ENCODE measurements at places on chromosomes 7 and 10. TPM values are rescaled to one million over a fixed set of nuclear protein-coding genes. Genes with fewer than 3 reads are reported as not detected.
A peak's percentile ranks its signal among the peaks of the same experiment; 100 is the strongest.

DNA sequence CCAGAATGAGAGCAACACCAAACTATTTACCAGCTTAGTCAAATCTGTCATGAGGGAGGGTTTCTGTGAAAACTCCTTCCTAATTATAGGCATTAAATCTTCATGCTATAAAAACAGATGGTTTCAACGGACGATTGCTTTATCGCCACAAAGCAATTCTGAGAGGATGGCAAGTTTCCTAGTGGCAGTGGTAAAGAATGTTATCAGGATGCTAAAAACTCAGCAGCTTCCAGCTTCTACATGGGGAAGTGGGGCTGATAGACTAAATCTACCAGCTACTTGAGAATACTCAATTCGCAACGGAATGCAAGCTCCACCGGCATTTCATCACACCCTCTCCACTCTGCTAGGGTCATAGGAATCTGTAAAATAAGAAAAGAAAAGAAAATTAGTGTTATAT is 41.8 kb downstream of the JCAD start:
- no peak for DNase-seq

DNA sequence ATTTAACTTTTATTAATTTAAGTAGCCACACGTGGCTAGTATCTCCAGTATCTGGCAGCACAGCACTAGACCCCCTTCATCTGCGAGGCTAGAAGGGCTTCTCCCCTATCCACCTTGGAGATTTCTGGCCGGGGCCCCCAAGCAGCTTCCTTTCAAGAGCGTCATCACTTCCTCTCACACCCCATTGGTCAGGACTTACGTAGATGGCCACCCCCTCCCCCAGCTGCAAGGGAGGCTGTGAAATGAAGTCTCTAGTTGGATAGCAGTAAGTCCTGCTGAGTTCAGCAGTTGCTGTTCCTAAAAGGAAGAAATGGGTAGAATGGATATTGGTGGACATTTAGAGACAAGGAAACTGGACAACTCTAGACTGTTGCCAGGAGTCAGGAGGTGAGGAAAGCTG is 33.8 kb upstream of the COMTD1 start:
- no peak for DNase-seq

LRRC4 gene
- total RNA-seq, result not detected

- DNase-seq, result no peak
Measured at GRCh38 chr10:117541909-117542705, 439 bp upstream of the EMX2 start.

PLA2G12B gene
- not detected for total RNA-seq

PALD1 gene
- 0.80 TPM for total RNA-seq

NPC1L1 gene
- 0.04 TPM for total RNA-seq

DNA sequence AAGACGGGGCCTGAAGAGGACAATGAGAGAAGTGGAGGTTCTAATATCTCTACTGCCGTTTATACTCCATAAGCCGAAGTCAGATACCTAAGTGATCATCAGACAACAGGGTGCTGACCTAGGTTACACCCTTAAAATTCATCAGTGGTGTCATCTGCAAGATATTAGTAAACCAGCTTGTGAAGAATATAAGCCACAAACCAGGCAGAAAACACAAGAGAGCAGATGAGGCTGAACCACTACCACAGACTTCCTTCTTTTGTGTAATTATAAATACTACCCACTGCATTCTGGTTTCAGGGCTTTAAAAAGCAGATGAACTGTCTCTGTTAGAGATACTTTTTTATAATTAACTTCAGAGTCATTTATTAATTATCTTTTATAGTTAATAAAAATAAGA is 69.0 kb upstream of the LRRC17 start:
- DNase-seq, result no peak

DNA sequence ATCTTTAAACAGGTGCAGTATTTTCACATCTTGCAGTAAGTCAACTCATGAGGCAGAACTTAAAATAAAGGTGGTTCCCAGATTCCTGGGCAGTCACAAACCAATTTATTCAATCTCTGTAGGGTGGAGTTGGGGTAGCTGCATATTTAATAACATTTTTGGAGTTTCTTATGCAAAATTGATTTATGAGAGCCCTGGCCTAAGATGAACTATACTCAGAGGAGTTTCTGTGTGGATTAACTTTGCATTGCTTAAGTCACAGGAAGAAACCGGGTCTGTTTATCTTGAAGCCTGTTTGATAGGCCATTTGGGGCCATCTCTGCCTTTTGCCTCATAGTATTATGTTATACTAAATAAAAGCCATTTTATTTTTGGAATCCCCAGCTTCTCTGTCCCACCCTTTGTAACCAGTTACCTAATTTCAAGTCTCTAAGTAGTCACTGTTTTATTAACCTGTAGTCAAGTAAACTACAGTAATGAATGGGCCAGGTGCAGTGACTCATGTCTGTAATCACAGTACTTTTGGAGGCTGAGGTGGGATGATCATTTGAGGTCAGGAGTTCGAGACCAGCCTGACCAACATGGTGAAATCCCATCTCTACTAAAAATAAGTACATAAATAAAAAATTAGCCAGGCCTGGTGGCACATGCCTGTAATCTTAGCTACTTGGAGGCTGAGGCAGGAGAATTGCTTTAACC is 104.4 kb upstream of the FAM3C start:
- peak; percentile 14 for DNase-seq

DNA sequence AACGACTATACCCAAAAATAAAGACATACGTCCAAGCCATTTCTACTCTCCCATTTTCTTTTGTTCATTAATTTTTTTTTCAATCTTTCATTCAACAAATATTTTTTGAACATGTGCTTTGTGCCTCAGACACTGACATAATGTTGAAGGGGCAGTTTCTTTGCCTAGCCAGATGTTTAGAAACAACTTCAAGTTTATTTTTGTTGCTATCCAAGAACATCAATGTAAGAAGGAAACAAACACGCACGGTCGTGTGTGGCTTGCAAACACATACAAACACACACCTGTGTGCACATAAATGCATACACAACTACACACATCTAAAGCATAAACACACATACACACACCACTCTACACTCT is 39.9 kb downstream of the BTBD16 start:
- no peak for DNase-seq
